ENCODE measurements at places on chromosomes 16 and 17.

- DNase-seq = no peak
Measured at GRCh38 chr16:57525761-57526160, 10.6 kb downstream of the CCDC102A start.

DNA sequence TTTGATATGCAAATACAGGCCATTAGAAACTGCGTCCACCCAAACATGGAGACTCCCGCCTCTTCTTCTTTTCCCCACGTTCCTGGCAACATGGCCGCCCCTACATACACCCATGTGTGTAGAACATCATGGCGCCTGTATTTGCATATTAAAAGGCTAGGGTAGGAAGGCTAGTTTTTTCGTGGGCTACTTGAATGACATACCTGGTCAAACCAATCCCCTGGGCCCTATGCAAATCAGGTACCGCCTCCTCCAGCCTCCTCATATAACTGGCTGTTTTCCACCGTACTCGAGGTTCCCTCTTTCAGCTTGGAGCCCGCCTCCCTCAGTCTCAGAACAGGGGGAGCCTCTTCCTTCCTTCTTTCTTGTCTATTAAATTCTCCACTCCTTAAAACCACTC, 840 bp upstream of the CD300LB start:
- no peak for DNase-seq

DNA sequence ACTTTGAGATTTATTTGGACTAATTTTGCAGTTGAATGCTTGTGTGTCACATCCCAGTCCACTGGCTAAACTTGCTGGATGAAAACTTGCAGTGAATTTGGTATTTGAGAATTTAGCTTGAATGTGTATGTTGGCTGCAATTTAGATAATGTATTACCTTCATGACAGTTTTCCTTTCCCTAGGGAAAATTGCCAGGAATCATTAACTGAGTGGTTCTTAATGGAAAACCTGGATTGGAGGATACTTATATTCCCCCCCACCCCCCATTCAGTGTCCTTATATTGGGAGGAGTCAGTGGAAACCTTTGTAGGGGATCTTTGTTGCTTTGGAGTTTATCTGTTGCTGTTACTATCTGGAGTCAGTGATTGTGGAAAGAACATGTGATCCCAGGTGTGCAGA, 67.6 kb downstream of the KPNA2 start:
- no peak for DNase-seq

DNA sequence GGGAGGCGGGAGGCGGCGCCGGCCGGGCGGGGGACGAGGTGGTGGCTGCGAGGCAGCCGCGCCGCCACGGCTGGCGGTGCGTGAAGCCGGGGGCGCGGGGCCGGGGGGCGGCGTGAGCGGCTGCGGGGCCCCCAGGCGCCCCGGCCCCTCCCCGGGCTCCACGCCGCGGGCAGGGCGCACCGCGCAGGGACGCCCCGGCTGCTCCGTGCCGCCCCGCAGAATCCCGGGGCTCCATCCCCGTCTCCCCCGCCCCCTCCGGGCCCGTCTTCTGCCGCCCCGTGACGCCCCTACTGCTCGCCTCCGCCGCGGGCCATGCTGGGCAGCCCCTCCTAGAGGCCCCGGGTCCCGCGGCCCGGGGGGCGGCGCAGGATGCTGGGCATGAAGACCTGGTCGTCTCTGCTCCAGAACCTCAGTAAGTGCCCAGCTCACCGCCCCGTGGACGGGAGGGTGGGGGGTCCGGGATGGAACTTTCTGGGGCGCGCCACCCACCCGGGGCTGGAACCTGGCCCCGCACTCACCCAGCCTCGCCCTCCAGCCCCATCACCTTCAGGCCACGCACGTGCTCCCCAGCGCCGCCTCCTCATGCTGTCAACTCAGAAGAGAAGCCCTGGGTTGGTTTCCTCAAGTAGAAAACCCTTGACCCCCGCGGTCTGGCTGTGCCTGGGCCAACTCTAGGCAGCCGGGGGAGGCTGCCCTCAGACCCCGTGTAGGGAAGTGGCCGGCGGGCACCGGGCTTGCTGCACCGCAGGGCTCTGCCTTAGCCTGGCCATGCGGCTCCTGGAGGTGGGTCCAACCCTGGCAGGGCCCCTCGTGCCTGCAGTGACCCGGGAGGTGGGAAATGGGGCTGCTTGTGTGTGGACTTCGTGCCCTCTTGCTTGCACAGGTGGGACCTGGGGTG, 150.2 kb upstream of the GSE1 start:
- no peak for DNase-seq

DNA sequence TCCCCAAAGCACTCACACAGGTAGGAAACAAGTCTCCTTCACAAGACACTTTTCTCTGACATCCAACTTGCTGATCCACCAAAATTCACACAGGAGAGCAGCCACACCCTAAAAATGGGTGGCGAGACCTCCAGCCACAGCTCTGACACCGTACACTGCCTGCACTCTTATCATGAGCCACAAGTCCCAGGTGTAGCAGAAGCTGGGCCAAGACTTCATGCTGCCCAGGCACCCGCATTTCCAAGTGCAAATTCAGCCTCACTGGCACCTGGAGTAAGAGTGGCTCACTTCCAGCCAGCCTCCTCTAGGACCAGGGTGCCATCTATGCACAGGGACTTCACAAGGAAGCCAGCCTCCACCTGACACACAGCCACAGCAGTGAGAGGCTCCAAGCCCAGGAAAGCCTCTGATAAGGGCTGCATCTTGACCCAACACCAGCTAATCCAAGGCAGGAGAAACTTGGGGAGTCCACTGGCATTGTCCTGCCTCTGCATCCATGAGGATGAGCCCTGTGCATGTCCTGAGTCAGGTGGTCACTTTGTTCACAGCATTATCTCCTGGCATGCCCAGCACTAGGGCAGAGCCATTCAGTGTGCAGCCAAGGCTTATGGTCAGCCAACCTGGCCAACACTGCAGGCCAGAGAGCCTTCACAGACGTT, 2.6 kb upstream of the ZNF768 start:
- no peak for DNase-seq

- DNase-seq = no peak
Measured at GRCh38 chr17:1224330-1224729, 44.5 kb upstream of the ABR start.

DNA sequence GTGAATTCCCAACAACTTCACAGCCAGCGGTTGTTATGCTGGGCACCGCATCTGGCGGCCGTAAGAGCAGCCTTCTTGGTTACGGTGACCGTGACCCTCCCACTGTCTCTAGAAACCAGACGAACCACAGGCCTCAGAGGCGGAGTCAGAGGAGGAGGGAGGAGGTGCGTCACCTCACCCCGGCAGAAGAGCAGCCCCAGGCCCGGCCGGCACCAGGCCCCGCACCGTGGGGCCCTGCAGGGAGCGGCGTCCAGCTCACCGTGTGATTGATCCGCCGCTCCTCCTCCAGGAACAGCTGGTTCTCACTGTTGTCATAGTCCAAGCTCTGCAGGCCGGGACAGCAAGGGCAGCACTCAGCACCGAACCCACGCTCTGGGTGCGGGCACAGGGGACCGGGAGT, 13.7 kb downstream of the CLCN7 start:
- no peak for DNase-seq

DNA sequence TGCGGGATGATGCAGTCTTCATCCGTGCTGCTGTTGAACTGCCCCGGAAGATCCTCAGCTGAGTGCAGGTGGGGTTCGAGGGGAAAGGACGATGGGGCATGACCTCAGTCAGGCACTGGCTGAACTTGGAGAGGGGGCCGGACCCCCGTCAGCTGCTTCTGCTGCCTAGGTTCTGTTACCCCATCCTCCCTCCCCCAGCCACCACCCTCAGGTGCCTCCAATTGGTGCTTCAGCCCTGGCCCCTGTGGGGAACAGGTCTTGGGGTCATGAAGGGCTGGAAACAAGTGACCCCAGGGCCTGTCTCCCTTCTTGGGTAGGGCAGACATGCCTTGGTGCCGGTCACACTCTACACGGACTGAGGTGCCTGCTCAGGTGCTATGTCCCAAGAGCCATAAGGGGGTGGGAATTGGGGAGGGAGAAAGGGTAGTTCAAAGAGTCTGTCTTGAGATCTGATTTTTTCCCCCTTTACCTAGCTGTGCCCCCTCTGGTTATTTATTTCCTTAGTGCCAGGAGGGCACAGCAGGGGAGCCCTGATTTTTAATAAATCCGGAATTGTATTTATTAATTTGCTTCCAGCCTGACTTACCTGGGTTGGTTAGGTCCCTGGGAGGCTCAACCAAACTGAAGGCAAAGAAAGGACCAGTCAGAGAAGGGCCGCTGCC, 5.8 kb downstream of the TRAF4 start:
- DNase-seq = no peak

GRCh38 chr16:5025171-5025632, 8.5 kb downstream of the NAGPA start:
- no peak for DNase-seq

DNA sequence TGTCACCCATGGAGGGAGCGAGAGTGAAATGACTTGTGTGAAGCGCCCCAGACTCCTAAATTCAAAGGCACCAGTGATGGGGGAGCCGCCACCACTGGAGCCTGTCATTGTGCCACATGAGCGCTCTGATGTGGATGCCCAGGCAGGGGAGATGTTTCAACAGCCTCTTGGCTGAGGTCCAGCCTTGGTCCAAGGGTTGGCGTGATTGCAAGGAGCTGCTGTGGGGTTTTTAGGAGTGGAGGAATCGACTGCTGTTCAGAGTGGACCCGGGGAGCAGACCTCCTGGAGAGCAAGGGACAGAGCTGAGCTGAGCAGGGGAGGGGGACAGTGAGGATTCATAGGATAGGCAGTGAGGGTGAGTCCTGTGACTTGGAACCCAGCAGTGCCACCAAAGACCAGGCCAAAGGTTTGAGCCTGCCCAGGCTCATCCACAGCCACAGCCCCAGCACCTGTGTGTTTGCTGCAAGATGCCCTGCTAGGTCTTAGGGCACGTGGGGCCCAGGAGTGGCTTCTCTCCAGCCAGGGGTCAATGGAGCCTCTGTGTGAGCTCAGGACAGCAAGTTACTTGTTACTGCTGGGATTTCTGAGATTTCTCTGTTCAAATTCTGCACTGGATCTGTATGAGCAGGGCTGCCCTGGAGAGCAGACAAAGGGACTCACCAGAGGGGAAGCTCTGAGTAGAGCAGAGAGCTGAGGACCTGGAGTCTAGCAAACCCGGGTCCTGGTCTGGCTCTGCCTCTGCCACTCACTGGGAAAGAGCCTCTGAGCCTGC, 20.3 kb downstream of the RHBDL3 start:
- DNase-seq = no peak

GRCh38 chr17:80389011-80389995, 25.7 kb upstream of the ENDOV start:
- DNase-seq = no peak

DNA sequence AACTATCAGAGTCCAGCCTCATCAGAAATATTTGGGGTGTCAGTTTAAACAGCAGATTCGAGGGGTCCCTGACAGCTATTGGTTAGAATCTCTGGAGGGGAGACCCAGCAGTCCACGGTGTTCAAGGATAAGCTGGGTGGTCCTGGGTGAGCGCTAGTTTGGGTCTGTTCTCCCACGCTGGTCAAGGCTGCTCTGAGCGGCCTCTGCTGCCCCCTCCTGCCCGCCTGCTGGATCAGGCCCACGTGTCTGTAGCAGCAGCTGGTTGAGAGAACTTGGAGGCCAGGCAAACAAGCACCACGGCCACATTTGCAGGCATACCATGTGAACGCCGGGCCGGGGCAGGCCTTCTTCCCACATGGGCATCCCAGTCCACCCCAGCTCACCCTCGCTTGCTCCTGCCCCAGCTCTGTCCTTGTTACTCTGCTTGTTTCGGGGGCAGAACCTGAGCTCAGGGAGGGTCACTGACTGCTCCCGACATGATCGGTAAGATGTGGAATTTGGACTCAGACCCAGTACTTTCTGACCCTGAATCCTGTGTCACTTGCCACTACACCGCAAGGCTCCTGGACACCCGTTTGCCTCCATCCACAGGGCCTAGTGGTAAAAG, 7.4 kb downstream of the FOXF1 start:
- no peak for DNase-seq

- DNase-seq = no peak
Measured at GRCh38 chr16:57475711-57476339, 10.5 kb downstream of the DOK4 start.

- no peak for DNase-seq
Measured at GRCh38 chr17:1260086-1260769, 10.0 kb upstream of the BHLHA9 start.

GRCh38 chr16:17318238-17318637, 152.5 kb downstream of the XYLT1 start:
- DNase-seq = no peak

- no peak for DNase-seq
Measured at GRCh38 chr17:82892899-82893565, 53.2 kb upstream of the ZNF750 start.

DNA sequence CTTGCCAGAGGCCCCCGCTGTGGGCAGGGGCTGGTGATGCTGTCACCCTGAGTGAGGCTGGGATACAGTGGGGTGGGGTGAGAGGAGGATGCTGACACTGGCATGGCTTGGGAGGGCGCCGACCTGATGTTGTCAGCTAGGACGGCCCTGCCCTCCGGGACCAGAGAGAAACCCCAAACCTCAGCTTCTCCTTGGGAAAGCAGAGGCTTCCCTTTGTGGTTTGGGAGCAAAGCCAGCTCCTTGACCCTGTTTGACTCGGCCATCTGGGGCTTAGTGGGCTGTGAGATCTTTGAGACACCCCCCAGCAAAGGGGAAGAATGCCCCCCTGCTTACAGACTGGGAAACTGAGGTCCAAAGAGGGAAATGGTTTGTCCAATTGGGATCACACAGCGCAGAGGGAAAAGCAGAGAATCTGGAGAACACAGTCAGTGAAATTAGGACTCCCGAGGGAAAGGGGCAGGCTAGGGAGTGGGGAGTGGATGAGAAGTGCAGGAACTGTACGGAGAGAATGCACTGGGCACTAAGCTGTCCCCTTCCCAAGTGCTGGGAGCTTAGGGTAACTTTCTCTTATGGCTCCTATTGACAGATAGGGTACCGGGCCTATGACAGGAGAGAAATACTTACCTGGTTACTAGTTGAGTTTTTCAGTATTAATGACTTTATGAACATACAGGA, 40.7 kb upstream of the DLX4 start:
- DNase-seq = no peak

- DNase-seq = peak; percentile 73
Measured at GRCh38 chr16:57863434-57864160, 61.3 kb upstream of the KIFC3 start.

DNA sequence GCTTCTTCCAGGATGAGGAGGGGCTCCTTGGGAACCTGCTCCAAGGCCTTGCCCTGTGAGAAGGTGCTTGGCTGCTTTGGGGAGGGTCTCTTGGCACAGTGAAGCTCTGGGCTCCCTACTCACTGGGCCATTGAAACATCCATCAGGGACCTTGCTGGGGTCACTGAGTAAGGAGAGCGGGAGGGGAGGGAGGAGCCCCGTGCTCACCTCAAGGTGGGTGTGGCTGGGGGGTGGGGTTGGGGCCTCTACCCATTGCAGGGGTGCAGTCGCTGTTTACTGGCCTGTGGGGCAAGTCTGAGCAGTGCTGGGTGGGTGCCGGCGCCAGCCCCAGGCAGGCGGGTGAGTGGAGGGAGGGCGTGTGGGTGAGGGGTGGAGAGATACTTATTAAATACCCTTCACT, 9.9 kb downstream of the TNS4 start:
- DNase-seq = no peak

DNA sequence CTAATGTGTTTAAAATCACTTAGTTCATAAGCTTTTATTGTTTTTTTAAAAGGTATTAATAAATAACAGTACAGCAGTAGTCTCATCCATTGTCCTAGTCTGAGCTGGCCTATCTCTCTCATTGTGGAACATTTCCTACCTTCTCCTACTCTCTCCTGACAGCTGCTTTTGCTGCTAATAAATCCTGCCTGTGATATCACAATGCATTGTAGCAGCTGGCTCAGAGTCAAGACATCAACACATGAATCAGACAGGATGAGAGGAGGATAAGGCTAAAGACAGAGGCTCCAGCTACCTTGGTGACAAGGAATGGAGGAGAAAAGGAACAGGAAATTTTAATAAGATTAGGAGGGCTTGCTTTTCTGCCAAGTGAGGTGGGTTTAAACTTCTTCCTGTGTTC, 626.1 kb downstream of the HS3ST4 start:
- DNase-seq = no peak

All from GM04504 (cell line).